Activated CD4-positive, alpha-beta memory T cell treated with anti-CD3 and anti-CD28 coated beads for 36 hours (primary cell): ENCODE measurements at places on chromosomes 13 and 19. TPM values are rescaled to one million over a fixed set of nuclear protein-coding genes. Genes with fewer than 3 reads are reported as not detected.

GRCh38 chr19:30093966-30094755, 152.1 kb downstream of the URI1 start:
- no peak for DNase-seq

GRCh38 chr13:86932776-86933334, 738.3 kb upstream of the SLITRK5 start:
- DNase-seq, result no peak

- no peak for DNase-seq
Observed at GRCh38 chr13:44302940-44303575, 70.6 kb upstream of the SERP2 start.

The NKPD1 gene
- 0.10 TPM for total RNA-seq

- DNase-seq, result no peak
Observed at GRCh38 chr13:39811696-39812095, 156.2 kb downstream of the COG6 start.

The CBY2 gene
- not detected for total RNA-seq

- no peak for DNase-seq
Observed at GRCh38 chr19:6070720-6071485, 39.4 kb downstream of the RFX2 start.

GRCh38 chr13:45731455-45731854, 29.3 kb downstream of the CBY2 start:
- DNase-seq, result no peak

The KCNC3 gene
- total RNA-seq, result 5.4 TPM

DNA sequence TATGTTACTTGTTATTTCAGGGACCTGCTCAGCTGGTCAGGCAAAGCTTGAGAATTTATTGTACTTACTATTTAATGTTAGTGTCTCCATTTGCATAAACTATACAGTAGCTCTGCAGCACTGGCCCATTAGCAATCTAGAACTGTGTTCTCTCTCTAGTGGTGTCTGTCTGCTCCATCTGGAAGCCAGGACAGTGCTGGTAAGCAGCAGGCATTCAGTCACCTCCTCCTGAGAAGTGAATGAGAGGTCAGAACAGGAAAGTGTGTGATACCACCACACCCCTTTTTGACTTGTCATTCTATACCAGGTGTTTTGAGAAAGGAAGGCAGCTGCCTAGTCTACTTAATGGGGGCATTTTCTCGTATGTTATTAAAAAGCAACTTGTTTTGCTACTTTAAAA, 3.9 kb downstream of the COG3 start:
- no peak for DNase-seq

DNA sequence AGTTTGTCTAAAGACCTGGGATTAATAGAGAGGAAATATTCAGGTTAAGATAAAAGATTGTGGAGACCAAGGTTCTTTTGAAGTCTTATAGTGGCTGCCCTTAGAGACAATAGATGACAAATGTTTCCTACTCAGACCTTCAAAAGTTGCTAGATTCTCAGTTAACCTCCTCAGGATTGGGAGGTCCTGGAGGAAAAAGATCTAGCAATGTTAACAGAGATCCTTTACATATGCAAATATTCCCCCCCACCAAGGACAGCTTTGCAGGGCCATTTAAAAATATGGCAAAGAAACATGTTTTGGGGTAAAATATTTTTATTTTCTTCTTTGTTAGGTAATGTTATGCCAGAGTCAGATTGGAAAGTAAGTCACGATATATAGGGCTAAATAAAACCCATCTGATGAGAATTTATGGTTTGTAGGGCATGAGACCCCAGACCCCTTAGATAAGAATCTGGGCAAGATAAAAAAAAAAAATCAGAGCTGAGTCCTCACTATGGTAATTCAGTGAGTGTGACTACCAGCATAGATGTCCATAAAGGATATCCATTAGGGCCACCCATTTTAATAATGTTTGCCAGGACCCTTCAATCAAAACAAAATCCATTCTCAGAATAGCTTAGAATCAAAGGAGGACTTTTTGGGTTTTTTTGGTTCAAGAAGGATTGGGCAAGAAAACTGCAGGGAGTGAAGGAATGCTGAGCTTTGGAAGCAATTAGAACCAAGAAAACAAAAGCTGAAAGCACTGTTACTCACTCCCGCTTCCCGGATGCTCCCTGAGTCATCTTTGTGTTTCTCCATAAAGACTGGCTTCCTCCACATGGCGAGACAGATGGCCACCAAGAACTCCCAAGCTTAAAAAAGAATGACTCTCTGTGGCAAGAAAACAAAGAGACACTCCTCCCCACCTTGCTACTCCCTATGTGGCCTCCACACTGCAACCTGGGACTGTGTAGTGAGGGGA, 28.2 kb downstream of the VSTM1 start:
- no peak for DNase-seq

The GFY gene
- total RNA-seq, result not detected

DNA sequence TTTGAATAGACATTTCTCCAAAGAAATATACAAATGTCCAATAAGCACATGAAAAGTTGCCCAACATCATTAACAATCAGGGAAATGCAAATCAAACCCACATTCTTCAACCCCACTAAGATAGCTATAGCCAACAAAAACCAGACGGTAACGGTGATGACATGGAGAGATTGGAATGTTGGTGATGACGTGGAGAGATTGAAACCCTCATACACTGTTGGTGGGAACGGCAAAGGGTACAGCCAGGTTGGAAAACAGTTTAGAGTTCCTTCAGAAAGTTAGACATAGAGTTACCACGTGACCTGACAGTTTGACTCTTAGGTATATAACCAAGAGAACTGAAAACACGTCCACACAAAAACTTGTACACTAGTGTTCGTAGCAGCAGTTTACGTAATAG, 48.1 kb downstream of the TNFRSF19 start:
- DNase-seq, result no peak

GRCh38 chr13:71643448-71643860, 223.6 kb downstream of the DACH1 start:
- no peak for DNase-seq

DNA sequence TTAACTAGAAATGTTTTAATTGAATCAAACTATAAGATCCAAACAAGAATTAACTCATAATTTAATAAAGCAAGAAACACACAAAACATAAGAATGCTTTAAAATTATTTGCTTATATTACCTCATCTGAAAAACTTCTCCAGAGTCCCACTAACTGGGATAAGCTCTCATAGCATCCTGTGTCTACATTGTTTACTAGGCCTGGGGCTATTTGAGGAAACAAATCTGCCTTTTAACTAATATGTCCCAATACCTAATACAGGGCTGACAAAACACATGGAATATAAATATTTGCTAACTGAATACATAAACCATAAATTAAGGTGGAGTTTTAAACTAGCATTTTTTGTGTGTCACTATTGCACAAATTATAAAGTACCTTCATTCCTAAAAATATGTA, 1399.8 kb upstream of the SLC10A2 start:
- no peak for DNase-seq

GRCh38 chr13:45280751-45281634, 60.0 kb downstream of the TPT1 start:
- peak; percentile 75 for DNase-seq

DNA sequence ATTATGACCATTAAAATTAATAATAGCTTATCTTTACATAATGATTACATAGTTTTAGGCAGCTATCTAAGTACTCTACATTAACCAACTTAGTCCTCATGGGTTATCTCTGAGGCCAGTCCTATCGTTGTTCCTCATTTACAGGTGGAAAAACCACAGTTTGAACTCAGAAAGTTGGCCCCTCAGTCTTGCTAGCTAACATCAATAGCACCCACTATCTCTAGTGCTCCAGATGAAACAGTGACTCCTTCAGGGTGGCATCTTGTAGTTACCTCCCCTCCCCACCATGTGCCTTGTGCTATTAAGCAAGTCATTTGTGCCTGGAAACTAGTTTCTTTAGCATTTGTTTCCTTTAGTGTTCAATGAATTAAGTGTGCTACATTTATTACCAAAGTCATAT, 1086.7 kb downstream of the EFNB2 start:
- no peak for DNase-seq

DNA sequence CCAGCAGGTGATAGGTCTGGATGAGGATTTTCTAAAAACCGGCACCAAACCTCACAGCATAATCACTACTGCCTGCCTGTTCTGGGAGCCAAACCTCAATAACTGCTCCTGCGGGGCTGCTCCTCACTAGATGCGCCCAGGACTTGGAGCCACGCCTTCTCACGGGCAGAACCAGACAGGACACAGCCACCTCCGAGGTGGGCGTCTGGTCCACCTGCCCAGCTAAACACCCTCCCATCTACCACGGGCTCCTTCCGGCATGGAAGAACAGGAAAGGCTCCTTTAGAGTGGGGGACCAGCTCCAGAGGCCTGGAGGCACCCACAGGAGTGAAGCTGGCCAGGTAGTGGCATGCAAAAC, 73.5 kb downstream of the PEPD start:
- no peak for DNase-seq

- no peak for DNase-seq
Observed at GRCh38 chr19:35553385-35554000, 8.1 kb downstream of the TMEM147 start.

The LGALS14 gene
- total RNA-seq, result 1.6 TPM

The OR7A5 gene
- not detected for total RNA-seq

DNA sequence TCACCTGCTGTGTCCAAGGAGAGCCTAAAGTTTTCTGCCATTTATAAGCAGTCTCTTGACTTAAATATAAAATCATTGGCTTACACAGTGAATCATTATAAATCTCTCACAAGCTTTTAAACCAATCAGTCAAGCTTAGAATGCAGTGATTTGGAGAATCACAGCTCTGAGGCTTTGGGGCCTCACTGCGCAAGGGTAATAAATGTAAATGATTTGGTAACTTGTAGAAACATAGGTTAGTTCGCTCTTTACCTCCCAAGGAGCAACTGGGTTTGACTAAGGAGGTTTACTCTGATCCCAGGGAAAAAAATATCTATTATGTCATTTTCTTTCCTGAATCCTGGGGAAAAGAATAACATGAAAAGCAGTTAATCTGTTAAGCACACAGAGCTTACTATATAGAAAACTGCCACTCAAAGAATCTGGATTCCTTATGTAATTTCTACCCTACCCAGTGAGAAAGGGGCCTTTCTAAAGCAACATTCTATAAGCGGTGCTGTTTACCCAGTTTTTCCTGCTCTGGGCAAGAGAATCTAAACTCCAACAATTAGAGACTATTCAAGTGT, 128.2 kb downstream of the MZT1 start:
- DNase-seq, result no peak
